ENCODE measurements at places on chromosomes 4 and X.

GRCh38 chrX:11787564-11787963 is 29.5 kb downstream of the MSL3 start:
- peak; percentile 38 for DNase-seq

- DNase-seq: peak; percentile 14
Measured at GRCh38 chr4:8916351-8916885, 44.8 kb upstream of the HMX1 start.

DNA sequence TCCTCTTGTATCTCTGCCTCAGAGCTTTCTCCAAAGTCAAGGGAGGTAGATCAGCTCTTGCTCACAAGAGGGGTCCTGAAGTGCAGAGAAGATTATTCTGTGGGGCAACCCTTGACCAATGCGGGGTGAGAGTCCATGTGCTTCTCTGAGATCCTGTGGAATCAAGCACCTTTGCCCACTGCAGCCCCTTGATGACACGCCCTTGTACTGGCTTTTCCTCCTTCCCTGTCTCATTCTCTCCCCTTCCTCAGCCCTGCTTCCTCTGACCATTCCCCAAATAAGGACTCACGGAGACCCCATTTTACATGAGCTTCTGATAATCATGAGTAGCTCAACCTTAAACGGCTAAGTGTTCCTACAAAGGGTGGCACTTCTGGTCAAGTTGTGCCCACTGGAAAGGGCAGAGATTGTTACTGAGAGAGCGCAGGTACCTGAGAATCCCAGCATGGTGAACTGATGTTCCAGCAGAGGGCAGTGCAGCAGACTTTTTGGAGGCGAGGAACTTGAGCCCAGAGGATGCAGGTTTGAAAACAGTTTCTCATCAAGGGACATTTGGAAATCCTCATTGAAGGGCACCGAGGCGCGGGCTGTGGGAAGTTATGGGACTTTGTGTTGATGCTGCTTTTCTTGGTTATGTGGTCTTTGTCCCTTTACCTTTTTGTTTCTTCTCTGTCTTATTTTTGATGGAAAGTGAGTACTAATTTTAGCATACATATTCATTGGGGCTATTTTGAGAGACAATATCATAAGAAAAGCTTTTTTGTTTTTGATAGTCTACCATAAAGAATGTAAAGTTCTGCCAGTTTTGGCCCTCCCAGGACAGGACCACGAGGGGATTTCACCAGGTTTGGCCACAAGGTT is 201.3 kb downstream of the RBM46 start:
- peak; percentile 48 for DNase-seq

DNA sequence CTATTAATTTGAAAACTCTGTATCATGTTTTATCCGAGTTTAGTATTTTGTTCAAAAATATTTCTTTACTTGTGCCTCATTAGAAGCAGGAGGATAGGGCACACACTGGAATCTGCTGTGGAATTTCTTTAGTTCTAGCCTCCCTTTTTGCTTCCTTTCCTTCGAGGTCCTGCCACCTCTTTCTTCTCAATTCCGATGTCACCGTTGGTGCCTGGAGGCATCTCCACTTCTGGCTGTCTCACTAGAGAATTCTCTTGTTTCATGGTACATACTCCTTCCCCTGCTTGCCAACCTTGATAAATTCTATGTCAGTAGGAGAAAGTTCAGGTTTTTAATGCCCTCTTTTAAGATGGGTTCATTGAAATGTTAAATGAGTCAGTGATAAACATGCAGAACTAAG is 140.1 kb downstream of the ANK2 start:
- no peak for DNase-seq

DNA sequence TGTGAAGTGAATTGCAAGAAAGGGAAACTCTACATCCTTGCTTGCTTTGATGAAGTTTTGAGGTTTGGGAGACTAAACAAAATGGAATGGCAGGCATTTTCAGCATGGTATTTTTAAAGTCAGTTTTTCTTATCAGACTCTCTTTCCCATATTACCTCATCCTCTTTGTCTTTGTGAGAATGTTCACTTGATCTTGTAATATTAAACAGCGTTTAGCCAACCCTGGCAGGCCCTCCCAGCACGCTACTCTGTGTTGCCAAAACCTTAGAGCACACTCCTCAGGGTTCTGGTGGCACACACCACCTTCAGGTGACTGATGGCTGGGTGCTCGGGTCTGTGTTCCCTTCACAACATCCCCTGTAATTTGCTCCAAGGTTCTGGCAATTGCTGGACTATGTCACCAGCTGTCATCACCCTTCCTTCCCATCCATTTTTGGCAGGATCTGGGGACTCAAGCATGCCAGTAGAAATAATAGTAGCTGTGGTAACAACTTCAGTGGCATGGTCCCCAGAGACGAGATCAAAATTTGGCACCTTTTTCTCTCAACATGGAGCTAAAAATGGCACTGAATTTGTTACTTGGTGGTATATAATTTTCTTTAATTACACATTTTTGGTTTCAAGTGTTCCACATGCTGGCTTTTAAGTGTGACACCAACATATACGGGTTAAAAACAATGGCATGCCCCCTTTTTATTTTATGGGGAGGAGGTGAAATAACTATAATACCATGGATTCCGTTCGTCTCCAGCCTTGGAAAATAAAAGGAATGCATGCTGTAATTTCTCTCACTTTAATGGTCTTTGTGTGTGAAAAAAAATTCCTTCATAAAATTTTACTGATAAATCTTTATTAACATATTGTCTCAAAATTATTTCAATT is 273.1 kb downstream of the DCTD start:
- DNase-seq: no peak

GRCh38 chrX:9577555-9577954 is 112.7 kb downstream of the TBL1X start:
- no peak for DNase-seq

DNA sequence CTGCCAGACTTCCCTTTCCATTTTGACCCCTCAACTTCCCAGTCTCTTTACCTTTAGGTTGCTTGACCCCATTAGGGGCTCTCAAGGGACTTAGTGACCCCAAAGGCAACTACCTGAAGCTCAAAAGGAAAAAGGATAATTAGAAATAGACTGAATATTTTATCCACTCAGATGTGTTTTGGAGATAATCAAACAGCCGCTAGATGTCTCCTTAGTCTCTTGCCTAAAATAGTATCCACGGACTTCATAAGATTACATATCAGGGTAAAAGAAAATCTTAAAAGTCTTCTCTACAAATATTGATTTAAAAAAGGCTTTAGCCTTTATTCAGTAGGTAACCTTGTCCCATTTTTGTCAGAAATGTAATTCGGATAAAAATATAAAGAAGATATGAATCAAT is 21.0 kb upstream of the RHOXF2 start:
- DNase-seq: no peak

DNA sequence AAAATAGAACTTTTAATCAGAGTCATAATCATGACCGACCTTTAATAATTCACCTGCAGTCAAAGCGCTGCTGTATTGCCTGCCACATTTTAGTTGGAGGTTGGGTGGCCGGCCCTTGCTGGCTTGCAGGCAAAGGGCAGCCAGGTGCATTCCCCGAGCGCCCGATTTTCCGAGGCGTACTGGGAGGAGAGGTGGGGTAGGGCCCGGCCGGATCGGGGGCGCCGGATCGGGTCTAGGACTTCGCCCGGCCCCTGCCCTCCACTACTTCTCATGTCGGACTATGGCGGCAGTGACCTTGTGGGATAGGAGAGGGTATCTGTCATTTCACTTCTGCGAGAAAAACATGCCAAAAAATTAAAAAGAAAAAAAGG is 2.5 kb upstream of the RS1 start:
- no peak for DNase-seq

DNA sequence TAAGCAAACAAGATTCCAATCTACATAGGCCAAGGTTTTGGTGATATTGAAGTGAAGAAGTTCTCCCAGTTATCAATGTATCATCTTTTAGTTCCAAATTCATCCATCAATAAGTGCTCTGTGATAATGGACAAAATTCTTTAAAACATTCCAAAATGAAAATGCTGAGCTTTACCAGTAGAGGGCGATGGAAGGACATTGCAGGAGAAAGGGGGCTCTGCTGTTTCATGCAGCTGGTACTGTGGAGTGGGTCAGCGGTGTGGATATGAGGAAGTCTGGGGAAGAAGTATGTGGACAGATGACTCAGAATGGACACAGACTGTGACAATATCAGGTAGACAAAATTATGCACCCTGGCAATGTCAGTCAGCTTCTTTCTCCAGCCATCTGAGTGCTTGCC is 46.6 kb upstream of the HS6ST2 start:
- peak; percentile 25 for DNase-seq

DNA sequence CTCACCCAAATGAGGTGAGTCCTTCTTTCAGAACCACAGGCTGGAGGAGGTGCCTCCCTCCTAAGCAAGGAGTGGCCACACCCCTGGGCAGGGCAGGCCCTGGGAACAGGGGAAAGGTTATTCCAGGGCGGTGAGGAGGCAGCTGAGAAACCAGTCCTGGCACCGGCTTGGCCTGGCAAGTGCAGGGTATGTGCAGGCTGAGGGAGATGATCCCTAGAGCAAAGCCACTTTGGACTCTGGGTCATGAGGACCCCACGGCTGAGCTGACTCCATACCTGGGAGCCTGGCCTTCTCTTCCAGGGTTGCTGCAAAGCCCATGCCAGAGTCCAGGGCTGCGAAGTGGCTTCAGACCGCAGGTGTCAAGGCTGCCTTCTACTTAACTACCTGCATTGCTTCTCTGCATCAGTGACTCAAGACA is 49.5 kb upstream of the HELT start:
- DNase-seq: no peak

DNA sequence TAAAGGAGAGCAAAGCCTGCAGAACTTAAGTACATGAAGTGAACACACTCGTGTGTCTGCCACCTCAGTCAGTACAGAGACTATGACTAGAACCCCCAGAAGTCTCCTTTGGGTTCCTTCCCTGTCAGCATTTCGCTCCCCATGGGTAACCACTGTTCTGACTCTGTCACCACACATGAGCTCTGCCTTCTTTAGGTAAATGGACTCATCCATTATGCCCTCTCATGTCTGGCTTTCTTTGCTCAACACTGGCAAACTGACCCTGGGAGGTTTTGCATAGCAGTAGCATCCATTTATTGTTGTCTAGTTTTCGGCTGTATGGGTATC is 38.5 kb downstream of the TBC1D14 start:
- DNase-seq: no peak

DNA sequence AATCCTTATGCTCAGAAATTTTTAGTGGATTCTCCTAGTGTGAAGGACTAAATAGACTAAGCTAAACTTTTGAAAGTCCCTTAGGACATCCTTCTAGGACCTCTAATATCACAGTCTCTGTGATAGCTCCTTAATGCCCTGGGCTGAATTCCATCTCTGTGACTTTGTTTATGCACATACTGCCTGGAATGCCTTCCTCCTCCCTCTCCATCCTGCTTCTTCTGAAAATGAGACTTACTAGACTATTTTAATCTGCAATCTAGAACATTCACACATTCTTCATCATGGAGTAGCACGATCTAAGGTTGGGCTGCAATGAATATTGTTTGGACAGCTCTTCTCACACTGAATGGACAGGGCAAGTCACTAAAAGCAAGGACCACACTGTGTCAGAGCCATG is 65.0 kb upstream of the MSX1 start:
- DNase-seq: no peak

DNA sequence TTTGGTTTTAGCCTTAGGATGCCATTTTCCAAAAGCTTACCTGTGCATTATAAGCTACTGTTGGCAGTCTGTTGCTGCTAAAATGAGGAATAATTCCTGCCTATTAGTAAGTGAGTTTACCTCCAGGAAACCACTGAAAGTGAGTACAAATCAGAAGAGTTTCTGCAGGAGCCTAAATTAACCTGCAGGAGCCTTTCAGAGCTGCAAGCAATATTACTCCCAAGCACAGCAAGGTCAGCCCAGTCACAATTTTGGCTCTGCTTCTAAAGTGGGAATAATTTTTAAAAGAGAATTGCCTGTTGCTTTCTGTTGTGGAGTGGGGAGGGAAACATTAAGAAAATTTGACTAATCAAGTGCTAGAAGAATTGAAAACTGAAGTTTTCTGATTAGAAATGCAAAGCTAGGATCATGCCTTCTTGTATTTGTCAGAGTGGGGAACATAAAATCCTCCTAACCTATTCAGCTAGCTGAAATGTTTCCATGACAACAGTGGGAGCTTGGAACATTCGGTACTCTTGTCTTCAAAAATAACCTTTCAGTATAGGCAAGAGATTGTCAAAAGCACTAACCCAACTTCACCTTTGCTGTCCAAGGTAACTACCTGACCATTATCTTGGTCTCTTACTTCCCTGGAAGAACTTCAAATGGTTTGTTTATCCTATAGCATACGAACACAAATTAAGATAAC is 193.2 kb downstream of the COMMD8 start:
- no peak for DNase-seq

- DNase-seq: no peak
Measured at GRCh38 chrX:45956191-45956870, 588.9 kb downstream of the ZNF674 start.

GRCh38 chrX:148609515-148610327 is 109.3 kb downstream of the AFF2 start:
- DNase-seq: peak; percentile 78

GRCh38 chr4:140743194-140743931 is 12.8 kb downstream of the TBC1D9 start:
- DNase-seq: no peak

- DNase-seq: no peak
Measured at GRCh38 chr4:98516042-98516440, 142.4 kb downstream of the TSPAN5 start.

- peak; percentile 21 for DNase-seq
Measured at GRCh38 chrX:68831405-68832100, 2.7 kb downstream of the EFNB1 start.

DNA sequence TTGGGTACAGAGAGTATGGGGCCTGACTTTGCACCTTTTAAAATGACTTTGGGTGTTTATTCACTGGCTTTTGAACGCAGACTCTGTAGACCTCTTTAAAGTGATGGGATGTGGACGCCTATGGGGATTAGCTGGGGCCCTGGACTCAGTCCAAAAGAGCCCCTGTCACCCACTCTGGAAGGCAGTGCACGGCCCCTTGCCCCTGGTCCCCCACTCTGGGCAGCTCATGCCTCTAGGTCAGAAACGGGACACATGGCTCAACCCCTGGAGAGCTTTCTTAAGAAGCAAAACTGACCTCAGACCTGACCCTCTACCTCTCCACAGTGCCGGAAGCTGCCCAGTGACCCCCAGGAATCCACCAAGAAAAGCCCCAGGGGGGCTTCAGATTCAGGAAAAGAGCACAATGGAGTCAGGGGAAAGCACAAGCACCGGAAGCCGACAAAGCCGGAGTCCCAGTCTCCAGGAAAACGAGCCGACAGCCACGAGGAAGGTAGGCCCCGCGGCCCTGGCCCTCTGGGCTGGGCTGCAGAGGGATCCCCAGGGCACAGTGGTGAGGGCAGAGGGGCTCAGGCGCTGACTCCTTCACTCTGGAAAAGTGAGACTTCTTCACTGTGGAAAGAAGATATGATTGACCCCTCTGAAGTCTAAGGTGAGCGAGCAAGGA is 38.4 kb downstream of the BCORL1 start:
- no peak for DNase-seq

DNA sequence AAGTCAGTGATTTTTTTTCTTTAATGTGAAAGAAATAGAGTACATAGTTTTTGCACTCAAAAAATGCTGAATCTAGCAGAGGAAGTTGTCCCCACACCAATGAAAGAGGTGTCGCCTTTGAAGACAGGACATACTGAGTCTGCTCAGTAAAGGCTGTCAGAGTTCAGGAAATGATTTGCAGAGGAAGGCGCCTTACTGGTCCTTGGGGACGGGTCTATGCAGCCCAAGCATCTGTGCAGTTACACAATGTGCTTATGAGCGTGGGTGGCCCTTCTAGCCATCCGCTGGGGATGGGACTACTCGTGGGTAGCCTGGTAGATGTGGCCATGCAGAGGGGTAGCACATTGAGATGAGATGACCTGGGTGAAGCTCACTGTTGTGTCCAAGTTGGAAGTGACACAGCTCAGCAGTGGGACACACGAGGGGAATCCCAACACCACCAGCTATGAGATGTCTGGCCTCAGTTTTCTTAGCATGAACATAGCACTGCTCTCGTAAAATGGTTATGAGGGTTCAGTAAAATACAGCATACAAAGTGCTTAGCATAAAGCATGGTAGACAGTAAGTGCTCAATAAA is 116.5 kb upstream of the RBPJ start:
- peak; percentile 98 for DNase-seq

Data from NB4 (cell line).